ENCODE measurements at places on chromosomes 6 and 20. TPM values are rescaled to one million over a fixed set of nuclear protein-coding genes. Genes with fewer than 3 reads are reported as not detected.

DNA sequence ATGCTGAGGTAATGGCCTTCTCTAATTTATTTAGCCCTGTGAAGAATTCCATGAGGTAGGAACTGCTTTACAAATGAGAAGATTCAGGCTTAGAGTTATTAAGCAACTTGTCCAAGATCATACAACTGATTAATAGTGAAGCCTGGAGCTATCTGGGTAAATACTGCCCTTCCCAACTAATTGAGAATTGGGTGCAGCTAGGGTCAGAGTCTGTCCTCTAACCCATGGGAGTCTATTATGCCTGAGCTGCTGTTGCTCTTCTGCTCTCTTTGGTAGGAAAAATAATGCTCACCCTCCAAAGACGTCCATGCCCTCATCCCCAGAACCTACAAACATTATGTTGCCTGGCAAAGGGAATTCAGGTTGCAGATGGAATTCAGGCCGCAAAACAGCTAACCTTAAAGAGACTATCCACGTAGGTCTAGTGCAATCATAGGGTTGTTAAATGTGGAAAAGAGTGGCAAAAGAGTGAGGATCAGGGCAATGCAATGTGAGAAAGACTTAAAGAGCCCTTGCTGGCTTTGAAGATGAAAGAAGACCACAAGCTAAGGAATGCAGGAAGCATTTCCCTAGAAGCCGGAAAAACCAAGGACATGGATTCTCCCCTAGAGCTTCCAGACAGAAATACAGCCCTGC is 90.1 kb downstream of the SPTLC3 start:
- DNase-seq = no peak

DNA sequence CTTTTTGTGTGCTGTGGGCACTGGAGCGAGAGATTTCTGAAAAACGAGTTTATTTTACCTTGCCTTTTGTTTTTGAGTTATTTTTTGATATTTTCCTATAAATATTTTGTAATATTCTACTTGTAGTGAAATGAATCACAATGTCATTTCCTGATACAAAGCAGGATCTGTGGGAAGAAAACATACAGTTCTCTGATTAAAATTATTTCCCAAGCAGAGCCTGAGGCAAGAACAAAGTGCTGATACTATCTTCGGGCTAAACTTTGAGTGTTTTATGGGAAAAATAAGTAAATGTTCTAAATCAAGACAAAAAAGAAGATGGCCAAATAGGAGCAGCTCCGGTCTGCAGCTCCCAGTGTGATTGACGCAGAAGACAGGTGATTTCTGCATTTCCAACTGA is 33.7 kb upstream of the ELOVL5 start:
- no peak for DNase-seq

GRCh38 chr6:13398069-13398381 is 69.7 kb upstream of the TBC1D7 start:
- DNase-seq = no peak

GRCh38 chr6:104633125-104633524 is 226.6 kb downstream of the HACE1 start:
- no peak for DNase-seq

Gene TNNC2
- total RNA-seq = not detected

Gene NEU1
- 88.7 TPM for total RNA-seq

Gene SUMO4
- 10.2 TPM for total RNA-seq

- no peak for DNase-seq
These were observed 42.7 kb downstream of the MAFB start for GRCh38 chr20:40646361-40646760.

Gene TP53TG5
- not detected for total RNA-seq

- DNase-seq = peak; percentile 79
These were observed 545 bp downstream of the ACTR5 start for GRCh38 chr20:38748861-38749149.

Data from transverse colon (tissue), 4 donors.